ENCODE measurements at places on chromosomes 6 and 20.

GRCh38 chr6:149075616-149076354 lies 241.7 kb upstream of the TAB2 start:
- DNase-seq = no peak

- no peak for DNase-seq
These were observed 351.7 kb downstream of the CDC5L start for GRCh38 chr6:44739181-44739580.

DNA sequence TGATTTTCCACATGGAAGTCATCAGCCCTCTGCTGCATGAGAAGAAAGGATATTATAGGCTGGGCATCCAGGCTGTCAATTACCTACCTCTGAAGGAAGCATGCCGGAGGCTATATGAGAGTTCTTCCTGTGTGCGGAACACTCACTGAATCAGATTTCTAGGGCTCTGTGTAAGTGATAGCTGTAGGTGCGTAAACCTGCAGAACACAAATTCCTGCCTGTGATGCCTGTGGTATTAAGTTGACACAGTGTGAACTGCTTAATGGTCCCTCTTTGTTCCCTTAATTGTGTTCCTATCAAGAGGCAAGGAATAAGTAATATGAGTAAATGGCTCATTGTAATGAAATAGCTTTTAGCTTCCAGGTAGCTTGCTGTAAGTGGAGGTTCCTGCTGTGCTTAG lies 103.3 kb downstream of the ANKS1A start:
- DNase-seq = no peak

- DNase-seq = no peak
These were observed 110.5 kb upstream of the CARMIL1 start for GRCh38 chr6:25168637-25169036.

GRCh38 chr6:28000351-28001045 lies 43.5 kb downstream of the OR2B6 start:
- DNase-seq = no peak

GRCh38 chr20:48364688-48365421 lies 462.9 kb downstream of the PREX1 start:
- DNase-seq = no peak

DNA sequence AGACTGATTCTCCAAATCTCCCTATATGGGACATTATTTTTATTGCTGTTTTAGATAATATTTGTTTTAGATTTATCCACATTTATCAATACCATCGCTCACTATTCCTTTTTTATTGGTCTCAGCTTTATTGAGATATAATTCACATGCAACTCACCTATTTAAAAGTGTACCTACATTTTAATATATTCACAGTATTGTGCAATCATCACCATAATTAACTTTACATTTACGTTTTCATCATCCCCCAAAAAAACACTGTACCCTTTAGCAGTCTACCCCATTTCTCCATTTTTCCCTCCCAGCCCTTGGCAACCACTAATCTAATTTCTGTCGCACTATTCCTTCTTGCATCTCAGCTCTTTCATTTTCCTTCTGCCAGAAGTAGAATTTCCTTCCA lies 110.8 kb upstream of the HDAC2 start:
- no peak for DNase-seq

DNA sequence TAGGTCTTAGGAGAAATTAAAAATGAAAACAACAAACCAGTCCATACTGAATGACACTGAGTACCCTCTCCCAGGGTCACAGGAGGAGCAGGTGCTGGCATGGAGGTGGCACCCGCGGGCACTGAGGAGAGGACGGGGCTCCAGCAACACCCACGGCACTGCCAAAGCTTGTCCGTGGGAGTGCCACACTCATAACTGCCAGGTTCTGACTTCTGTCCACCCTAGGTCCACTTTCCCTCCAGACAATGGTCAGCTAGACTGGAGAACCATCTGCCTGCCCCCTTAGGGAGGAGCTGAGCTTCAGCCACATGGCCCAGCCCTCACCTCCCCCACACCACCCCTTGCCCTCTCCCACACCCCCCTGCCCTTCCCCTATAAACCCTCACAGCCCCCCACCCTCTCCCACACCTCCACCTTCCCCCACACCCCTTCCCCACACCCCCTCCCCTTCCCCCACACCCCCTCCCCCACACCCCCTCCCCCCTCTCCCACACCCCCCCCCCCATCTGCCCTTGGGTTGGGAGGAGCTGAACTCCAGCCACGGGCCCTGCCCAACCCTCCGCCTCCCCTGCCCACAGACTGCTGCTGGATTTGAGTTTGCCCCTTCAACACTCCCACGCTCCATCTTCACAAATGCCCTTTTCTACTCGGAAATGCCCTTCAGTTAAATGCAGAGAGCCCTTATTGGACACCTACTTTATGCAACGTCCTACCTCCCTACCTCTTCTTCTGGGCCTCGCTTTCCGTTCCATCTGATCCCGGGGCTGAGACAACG lies 129.6 kb downstream of the TAF4 start:
- DNase-seq = no peak

DNA sequence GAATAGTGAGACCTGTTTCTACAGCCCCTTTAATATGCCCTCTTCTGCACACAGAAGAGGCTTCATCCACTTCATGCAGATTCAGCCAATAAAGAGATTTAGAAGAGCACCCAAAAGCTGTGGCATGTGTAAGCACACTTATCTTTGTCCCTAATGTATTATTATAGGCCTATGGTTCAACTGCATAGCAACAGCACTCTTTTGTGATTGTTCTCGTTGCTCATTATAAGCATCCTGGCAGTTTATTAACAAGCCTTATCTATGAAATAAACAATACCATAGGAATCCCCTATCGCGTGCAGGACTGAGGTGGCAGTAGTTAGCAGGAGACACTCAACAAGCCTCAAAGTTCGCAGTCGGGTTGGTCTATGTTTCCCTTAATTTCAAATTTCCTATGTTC lies 138.5 kb upstream of the BEND6 start:
- DNase-seq = no peak

- DNase-seq = no peak
These were observed 58.7 kb upstream of the SLC2A12 start for GRCh38 chr6:134111062-134111677.

GRCh38 chr6:49662892-49663261 lies 26.2 kb upstream of the RHAG start:
- DNase-seq = no peak

DNA sequence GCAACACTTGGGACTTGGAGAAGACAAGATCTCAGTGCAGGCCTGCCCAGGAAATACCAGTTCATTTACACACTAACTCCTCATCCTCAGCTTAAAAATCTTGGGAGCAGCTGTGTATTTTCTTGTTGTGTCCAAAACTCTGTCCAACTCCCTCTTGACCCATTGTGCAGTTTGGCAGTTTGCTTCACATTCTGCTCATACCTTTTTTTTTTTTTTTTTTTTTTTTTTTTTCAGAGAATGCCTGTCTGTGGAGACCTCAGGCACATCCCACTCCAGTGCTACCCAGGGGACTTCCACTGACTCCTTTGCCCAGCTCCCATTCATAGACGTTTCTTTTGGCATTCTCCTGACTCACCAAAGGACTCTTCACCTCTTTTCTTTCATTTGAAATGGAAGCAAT lies 265.8 kb upstream of the TCF21 start:
- no peak for DNase-seq

DNA sequence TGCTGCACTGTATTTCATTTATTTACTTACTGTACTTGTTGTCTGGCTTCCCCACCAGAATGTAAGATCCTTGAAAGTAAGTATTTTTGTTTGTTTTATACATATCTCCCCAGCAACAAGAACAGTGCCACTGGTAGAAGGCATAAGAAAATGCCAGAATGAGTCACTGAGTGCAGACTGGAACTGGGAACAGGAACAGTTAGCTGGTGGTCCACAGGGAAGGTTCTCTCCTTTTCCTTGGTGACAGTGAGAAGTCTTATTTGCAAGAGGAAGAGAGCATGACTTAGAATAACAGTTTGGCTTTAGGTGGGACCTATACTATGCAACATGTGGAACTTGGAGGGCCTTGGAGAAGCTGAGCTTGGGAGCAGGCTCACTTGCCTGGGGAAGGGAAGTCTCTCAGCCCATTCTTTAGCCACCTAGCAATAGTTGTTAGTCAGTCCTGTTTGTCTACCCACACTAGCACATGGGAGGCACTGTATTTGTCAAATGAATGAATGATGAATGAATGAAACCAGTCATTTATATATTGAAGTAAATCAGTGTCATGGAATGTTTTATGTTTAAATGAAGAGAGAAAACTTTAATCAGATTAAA lies 203.5 kb downstream of the KCNQ5 start:
- no peak for DNase-seq

GRCh38 chr20:1618954-1619540 lies 762 bp downstream of the SIRPB1 start:
- no peak for DNase-seq

DNA sequence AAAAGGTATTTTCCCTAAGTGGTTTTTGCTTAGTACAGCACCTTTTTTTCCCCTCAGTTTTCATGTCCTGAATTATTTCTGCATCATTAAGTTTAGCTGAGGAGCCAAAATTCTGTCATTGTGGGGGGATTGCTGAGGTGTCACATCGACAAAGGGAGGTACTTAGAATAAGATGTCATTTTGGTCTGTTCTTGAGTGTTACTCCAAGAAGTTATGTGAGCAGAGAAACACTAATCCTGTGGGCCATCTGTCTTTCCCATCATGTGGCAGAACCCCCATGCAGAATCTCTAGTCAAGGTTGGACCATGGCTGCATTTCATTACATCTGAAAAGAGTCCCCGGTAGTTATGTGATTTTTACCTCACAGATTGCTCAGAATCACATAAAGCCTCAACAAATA lies 167.8 kb upstream of the CENPW start:
- no peak for DNase-seq

GRCh38 chr20:1906361-1907051 lies 11.3 kb downstream of the SIRPA start:
- no peak for DNase-seq

GRCh38 chr6:17156112-17156921 lies 54.5 kb downstream of the STMND1 start:
- DNase-seq = no peak

DNA sequence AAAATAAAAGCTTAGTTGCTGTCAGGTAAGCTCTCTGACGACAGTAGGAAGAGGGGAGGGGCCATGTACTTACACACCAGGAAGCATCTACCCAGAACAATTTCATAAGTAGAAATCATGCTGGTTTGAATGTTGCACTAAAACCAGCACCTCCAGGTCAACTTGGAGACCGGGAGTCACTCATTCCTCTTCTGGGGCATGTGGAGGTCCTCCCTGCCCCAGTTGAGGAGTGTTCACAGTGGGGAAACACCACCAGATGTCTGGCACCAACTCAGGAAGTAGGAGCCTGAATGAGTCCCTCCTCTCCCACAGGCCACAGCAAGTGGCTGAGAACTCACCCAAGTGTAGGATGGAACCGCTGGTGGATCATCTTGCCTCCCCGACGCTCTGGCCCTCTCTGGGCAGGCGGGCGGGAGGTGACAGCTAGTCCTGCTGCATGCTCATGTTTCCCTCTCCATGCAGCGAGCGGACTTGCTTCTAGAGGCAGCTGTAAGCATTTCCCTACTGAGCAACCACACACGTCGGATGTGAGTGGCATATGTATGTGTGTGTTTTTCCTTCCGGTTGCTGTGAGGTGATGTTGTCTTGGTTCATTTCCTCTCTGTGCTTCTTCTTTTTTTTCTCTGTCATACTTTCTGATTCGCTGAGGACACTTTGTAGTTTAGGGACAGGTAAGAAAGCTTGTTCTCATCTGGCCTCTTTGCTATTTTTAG lies 149.5 kb upstream of the NEDD9 start:
- DNase-seq = peak; percentile 45

GRCh38 chr6:114030767-114031166 lies 59.8 kb upstream of the HDAC2 start:
- DNase-seq = no peak

DNA sequence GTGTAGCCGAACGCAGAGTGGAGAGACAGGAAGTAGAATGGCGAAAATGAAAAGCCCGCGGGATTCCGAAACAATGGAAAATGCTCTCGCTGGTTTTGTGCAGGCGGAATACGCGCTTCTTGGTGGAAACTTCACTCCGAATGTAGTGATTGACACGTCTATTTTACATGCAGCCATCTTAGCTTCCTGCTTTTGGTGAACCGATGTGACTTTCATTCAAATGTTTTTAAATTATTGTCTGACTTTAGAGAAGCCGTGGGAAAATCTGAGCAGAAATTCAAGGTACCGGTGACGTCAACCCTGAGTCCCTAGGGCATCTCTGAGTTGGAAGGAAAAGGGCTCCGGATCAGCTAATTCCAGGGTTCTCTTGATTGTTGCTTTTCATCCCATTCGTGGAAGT lies 11.4 kb downstream of the GPX5 start:
- no peak for DNase-seq

DNA sequence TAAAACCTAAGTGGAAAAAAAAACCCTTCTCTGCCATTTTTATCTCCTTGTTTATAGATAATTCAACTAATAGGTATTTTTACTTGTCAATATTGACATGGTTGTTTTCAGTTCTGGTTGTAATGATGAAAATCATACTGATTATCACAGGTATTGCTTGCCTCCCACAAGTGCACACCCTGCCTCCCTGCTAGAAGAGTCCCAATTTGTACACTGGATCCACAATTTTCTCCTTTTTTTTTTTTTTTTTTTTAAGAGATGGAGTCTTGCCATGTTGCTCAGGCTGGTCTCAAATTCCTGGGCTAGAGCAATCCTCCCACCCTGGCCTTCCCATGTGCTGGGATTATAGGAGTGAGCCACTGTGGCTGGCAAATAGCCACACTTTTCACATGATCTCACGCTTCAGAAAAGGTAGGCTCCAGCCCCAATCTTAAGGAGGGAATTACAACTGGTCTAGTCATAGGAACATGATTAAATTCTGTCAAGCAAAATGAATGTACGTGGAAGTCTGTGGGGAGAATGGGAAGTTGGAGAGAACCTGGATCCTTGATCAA lies 12.3 kb downstream of the DYNLT2 start:
- no peak for DNase-seq

DNA sequence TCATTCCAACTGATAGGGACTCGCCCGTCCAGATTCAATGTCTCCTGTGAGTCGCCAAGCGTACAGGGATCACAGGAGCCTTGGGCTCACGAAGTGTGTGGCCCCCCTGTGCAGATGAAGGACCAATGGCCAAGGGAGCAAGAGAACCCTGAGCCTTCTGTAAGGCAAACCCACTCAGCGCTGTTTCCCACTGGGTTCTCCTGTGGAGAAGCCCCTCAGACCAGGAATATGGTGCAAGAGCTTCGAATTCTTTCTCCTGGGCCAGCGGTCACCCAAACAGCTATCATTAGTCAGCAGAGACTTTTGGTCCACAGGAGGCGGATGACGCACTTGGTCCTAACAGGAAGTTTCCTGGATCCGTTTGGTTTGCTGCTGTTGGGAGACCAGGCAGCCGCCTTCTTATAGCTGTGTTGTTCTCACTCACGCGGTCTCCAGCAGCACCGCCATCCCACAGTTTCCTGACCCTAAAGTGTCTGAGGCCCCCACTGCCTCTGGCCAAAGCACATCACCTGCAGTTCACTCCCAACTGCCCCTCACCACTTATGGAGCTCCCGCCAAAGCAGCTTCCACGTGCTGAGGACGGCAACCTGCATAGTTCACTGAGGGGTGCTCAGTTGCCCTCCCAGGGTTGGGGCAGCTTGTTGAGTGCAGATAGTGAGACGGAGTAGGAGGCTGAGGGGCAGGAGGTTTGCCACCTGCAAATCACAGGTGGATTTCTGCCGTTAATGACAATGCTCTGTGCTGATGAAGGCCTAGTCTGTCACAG lies 268.6 kb downstream of the ERMARD start:
- no peak for DNase-seq

GRCh38 chr6:68635706-68636513 lies 828 bp downstream of the ADGRB3 start:
- peak; percentile 50 for DNase-seq

- DNase-seq = no peak
These were observed 1813.6 kb upstream of the DEFB115 start for GRCh38 chr20:29443819-29444218.

- no peak for DNase-seq
These were observed 61.8 kb downstream of the CYB5R4 start for GRCh38 chr6:83921315-83921714.

Measured in left hindlimb (tissue), 1 donor.